Activated CD4-positive, alpha-beta T cell treated with anti-CD3 and anti-CD28 coated beads, Interleukin-2, amount 50 U/mL, for 16 hours (primary cell): ENCODE measurements at places on chromosomes 4 and X.

DNA sequence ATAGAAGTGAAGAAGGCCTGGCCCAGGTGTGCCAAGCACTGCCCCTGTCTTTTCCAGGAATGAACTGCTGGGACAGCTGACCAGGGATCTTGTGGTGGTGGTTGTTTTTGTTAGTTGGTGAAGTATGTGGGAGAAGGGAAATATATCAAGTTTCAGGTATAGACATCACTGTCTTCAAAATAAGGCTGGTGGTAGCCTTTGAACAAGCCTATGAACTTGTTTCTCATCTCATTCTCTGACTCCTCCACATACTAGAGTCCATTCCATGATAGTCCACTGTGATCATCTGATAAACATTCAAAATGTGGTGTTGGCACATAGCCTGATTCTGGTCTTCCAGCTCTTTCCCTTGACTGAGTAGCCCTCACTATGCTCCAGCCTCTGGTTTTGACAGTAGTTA is 303.7 kb downstream of the CAMK2D start:
- no peak for DNase-seq

DNA sequence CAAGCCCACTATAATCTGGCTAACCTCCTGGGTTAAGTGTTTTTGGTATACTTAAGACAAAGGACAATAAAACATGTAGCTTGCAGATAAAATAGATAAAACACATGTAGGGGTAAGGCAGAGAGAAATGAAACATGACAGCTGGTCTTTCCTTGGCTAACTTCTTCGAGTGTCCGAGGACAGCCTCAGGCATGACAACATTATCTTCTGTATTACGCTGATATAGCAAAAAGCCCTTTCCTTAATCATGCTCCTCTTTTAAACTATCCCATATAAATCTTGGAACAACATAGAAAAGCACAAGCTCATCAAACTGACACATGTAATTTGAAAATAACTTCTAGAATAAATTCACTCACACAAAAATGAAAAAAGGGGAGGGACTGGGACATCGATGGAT is 91.1 kb downstream of the SEL1L3 start:
- no peak for DNase-seq

DNA sequence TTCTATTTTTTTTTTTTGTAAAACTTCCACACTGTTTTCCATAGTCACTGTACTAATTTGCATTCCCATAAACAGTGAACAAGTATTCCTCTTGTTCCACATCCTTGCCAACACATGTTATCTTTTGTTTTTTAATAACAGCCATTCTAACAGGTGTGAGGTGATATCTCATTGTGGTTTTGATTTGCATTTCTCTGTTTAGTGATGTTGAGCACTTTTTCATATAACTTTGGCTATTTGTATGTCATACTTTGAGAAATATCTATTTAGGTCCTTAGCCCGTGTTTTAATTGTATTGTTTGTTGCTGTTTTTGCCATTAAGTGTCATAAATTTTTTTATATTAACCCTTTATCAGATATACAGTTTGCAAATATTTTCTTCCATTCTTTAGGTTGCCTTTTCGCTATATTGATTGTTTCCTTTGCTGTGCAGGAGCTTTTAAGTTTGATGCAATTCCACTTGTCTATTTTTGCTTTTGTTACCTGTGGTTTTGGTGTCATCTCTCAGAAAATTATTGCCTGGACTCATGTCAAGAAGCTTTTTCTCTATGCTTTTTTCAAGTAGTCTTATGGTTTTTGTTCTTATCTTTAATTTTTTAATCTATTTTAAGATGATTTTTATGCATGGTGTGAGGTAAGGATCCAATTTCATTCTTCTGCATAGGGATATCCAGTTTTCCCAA is 27.9 kb upstream of the NDNF start:
- DNase-seq: no peak

GRCh38 chr4:70938086-70938485 is 35.9 kb downstream of the MOB1B start:
- DNase-seq: no peak

DNA sequence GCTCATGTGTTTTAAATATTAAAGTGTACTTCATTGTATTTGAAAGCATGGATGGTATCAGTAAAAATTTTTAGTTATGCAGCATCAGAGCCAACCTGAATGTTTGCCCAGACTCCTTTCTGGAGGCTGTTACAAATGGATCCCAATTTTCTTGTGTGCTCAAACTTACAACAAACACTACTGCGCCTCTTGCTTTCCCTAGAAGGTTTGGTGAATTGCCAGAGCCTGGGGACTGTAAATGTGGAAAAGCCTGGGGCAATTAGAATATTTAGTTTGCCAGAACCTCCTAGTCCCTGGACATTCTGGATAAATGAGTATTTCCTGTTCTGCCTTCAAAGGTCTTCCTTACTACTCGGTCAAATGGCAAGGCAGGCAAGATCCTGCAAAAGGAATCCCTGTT is 4.8 kb downstream of the CAPN6 start:
- no peak for DNase-seq

DNA sequence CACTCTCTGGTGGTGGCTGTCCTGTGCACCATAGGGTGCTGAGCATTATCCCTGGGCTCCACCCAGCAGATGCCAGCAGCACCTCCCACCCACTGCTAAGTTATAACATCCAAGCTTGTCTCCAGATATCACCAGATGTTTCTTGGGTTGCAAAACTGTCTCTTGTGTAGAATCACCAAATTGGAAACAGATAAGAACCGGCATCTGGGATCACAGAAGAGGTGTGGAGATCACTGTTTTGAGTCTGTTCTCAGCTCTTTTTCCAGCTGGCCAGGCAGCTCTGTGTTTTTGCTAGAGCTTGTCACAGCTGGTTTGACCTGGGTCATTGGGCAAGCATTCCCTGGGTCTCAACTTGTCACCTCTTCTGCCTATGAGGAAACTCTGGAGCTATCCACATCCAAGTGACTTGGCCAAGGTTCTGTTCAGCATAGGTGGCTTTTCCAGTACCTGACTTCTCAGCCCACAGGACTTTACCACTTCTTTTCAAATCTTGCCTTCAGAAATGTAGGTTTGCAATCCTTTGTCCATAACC is 15.3 kb upstream of the PUDP start:
- DNase-seq: no peak

DNA sequence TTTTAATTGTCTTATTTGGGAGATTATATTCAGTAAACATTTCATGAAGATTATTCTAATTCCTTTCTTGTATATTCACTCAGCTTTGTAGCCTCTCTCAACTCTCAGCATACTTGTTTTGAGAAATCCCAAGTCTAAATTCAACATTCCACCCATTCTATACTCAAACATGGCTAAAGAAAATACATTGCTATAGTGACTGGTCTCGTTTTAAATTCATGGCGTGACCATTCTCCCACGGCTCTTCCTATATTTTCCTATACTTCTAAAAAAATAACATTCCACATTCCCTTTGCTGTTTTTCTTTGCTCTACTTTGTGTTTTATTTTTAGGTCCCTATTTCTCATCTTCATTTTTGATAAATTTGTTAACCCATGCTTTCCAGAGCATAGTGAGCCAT is 49.2 kb upstream of the UGT2A1 start:
- DNase-seq: no peak

GRCh38 chr4:133146574-133147241 is 2.4 kb upstream of the PCDH10 start:
- peak; percentile 30 for DNase-seq

DNA sequence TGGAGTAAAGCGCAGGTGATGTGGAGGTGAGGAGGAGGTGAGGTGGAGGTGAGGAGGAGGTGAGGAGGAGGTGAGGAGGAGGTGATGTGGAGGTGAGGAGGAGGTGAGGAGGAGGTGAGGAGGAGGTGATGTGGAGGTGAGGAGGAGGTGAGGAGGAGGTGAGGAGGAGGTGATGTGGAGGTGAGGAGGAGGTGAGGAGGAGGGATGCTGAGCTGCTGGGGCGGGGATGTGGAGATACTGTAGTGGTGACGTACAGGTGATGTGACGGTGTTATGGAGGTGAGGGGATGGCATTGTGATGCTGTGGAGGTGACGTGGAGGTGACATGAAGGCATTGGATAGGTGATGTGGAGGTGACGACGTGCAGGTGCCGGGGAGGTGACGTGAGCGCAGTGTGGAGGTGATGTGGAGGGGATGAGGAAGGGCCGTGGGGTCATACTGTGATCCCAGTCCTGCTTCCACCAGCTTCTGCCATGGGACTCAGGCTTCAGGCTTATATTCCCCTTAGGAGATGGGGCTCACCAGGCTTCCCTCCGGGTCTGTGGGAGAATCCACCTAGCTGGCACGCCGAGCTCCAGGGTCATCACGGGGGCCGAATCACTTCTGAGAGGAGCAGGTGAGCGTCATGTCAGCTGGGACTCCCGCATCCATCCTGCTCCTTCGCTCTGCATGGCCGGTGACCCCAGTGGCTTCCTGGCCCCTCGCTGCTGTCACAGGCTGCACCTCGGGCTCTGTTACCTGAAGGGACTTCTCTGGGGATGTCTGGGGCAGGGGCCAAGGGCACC is 47.9 kb upstream of the GRPEL1 start:
- no peak for DNase-seq

DNA sequence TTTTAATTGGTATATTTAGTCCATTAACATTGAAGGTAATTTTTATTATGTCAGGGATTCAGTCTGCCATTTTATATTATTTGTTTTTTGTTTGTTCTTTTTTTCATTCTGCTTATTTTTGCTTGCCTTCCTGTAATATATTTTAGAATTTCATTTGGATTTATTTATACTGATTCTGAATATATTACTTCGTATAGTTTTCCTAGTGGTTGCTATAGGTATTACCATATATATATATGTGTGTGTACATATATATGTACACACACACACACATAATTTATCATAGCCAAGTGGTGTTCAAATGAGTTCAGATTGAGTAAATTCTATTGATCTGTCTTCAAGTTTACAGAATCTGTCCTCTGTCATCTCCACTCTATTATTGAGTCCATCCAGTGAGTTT is 11.2 kb downstream of the CITED1 start:
- no peak for DNase-seq

GRCh38 chr4:15956179-15956850 is 6.7 kb downstream of the FGFBP2 start:
- DNase-seq: peak; percentile 73

- DNase-seq: no peak
These were observed 130.3 kb downstream of the GPR143 start for GRCh38 chrX:9635368-9635767.

DNA sequence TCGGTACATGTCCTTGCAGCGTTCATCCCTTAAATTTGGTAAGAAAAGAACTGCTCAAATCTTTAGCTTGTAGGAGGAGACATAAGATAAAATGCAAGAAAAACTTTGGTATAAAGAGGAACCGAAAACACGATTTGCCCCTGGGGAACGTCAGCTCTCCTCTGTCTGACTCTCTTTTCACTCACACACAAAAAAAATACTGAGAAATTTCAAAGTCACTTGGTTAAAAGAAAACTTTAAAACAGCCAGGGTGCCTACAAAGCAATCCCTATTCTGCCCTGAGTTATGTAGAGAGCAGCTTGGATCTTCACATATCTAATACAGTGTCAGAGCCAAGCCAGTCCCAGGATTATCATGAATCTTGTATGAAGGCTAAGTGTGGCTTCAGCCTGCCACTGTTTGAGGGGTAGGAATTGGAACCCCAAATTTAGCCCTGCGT is 248.5 kb upstream of the CXXC4 start:
- no peak for DNase-seq

DNA sequence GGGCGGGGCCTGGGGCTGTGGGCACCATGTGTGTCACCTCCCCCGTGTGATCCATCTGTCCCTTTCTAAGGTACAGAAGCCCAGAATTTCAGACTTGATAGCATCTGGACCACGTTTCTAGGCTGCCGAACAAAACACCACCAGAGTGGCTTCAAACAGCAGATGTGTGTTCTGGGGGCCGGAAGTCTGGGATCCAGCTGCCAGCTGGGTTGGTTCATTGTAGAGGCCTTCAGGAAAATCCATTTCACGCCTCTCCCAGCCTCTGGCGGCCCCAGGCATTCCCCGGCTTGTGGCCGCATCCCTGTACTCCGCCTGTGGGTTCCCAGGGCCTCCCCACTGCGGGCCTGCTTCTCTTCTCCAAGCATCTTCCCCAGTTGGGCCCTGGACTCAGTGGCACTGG is 39.6 kb upstream of the GPR78 start:
- DNase-seq: no peak

- DNase-seq: no peak
These were observed 54.9 kb downstream of the CHRNA9 start for GRCh38 chr4:40389986-40390385.

DNA sequence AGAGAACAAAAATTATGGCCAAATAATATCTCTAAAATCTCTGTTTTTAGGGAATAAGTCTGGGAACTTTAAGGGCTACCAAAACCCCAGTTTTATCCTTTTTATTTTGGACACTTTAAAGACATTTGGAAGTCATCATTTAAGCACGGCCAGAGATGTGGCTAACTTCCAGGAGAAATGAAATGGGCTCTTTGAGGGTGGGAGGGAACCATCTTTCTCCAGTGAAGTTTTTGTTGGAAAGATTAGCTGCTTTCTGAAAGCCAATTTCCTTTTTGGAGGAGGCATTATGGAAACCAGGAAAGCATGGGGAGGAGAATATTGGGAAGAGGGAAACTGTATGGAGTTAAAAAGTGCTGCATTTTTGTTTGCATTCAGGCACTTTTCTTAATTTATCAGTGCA is 4.8 kb downstream of the VSIG1 start:
- DNase-seq: no peak

- DNase-seq: peak; percentile 59
These were observed 180.7 kb downstream of the GASK1B start for GRCh38 chr4:157992038-157992705.

DNA sequence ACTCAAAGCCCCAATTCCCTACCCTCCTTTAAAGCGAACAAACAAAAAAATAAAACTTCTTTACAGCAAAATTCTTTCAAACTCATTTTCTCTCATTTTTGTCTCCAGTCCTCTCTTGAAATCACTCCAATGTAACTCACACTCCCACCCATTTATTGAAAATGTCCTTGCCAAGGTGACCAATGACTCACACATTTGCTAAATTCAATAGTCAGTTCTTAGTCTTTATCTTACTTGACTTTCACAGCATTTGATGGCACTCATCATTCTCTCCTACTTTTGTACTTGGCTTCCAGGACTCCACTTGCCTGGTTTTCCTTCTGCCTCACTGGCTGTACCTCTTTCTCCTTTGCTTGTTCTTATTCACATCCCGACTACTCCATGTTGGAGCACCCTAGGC is 19.9 kb downstream of the CC2D2A start:
- no peak for DNase-seq
